HuH-7.5 (cell line): ENCODE measurements at places on chromosomes 12 and 14.

GRCh38 chr14:47252802-47253201 lies 422.6 kb downstream of the MDGA2 start:
- no peak for DNase-seq

- DNase-seq = no peak
Measured at GRCh38 chr12:116879509-116880212, 1.6 kb downstream of the HRK start.

DNA sequence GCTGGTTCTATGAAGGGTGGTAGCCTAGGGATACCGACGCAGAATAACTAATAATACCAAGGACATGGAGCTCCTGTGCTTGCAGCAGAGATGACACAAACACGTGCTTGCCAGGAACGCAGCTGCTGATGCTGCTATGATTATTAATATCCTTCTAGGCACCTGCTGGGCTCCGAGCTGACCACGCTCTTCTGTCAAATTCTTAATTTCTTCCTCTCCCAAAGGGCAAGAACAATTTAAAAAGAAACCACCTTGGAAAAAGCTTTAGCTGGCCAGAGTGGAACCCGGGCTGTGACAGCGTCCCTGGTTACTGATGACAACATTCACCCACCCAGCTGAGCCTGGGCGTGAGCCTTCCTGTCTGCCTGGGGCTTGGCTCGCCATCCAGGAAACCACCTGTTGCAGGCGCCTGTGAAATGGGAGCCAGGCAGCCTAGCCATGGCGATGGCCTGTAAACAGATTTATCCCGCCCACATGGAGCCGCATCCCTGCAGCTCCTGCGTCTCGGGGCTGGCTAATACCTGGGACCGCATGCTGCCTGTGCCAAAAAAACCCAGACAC lies 28.8 kb downstream of the CLMN start:
- no peak for DNase-seq

GRCh38 chr12:6552140-6552551 lies 3.7 kb downstream of the IFFO1 start:
- DNase-seq = no peak

DNA sequence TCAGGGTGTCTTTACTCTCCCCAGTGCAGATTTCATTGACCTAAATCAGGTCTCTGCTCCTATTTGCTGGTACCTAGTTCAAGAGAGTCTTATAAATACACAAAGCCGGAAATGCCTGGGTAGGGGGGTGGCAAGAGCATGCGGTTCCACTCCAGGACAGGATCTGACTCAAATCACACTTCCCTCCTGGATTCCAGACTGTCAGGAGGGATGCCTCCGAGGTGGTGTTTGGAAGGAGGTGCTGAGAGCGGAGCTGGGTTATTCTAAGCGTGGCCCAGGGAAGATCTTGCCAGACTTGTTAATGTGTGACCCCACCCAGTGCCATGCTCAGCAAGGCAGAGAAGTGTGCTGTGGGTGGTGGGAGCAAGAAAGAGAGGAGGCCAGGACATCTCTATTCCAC lies 49.8 kb downstream of the B4GALNT3 start:
- DNase-seq = no peak

DNA sequence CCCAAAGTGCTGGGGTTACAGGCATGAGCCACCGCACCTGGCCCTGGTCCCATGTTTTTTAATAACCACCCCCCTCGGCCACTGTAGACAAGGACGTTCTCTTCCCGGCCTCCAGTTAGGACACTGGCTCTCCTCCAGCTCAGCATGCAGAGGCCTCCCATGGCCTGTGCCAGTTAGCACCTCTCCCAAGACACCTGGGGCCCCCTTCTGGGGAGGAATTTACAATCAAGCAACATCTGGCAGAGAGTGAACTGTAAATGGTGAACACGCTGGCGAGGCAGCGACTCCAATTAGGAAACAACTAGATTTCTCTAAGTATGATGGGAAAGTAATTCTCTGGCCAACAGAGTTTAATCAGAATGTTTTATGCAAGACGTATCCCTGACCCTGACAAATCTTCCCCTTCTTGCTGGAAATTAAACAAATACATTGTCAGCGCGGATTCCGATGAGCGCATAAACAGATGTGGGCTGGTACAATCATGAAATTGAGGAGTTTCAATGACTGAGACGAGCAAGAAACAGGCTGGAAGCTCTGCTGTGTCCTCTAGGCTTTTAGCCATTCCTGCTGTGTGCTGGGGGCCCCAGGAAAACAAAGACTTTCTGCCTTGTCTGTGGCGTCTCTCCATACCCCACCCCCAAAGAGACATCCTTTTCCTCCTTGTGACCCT lies 61.7 kb upstream of the DLK1 start:
- no peak for DNase-seq

DNA sequence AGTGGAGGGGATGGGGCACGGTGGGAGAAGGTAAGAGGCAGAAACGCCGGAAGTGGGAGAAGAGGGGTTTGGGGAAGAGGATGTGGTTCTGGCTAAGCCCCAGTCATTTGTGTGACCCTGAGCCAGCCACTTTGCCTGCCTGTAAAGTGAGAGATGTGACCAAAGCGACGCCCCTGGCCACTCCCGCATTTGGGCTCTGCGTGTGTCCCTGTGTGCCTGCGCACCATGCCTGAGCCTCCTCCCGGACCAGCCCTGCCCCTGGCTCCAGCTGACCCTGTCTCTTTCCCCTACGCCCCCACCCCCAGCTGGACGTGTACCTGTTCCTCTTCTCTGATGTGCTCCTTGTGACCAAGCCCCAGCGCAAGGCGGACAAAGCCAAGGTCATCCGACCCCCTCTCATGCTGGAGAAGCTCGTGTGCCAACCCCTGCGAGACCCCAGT lies 8.0 kb downstream of the PLEKHG6 start:
- no peak for DNase-seq

GRCh38 chr12:115572440-115572839 lies 705.1 kb downstream of the MED13L start:
- DNase-seq = no peak

DNA sequence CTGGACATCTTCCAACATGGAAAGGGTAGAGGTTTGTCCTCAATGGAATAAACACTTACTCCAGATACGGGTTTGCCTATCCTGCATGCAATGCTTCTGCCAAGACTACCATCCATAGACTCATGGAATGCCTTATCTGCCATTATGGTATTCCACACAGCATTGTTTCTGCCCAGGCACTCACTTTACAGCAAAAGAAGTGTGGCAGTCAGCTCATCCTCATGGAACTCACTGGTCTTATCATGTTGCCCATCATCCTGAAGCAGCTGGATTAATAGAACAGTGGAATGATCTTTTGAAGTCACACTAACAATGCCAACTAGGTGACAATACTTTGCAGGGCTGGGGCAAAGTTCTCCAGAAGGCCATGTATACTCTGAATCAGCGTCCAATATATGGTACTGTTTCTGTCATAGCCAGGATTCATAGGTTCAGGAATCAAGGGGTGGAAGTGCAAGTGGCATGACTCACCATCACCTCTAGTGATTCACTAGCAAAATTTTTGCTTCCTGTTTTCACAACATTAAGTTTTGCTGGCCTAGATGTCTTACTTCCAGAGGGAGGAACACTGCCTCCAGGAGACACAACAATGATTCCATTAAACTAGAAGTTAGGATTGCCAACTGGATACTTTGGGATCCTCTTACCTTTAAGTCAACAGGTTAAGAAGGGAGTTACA lies 140.4 kb downstream of the SLC35F4 start:
- DNase-seq = no peak

GRCh38 chr12:94948232-94948810 lies 55.2 kb downstream of the NDUFA12 start:
- DNase-seq = no peak

- DNase-seq = no peak
Measured at GRCh38 chr12:38269897-38270296, 46.7 kb upstream of the ALG10B start.

DNA sequence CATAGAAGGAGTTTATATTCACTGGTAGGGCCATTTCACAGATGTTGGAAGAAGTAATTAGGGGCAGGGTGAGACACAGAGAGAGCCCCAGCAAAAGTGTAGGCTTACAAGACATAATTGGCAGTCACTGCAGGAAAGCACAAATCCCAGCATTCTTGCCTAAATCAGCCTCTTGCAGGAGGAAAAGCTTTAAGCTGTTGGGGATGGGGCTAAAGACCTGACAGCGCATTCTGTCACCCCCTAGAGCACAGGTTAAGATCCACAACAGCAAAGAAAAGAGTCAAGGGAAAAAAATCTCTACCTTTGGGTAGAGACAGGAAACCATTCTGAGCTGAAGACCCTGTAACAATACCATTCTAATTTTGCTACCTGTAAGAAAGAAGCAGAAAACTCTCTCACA lies 409.0 kb downstream of the DAD1 start:
- no peak for DNase-seq

GRCh38 chr14:55446833-55447232 lies 6.4 kb upstream of the TBPL2 start:
- DNase-seq = no peak

DNA sequence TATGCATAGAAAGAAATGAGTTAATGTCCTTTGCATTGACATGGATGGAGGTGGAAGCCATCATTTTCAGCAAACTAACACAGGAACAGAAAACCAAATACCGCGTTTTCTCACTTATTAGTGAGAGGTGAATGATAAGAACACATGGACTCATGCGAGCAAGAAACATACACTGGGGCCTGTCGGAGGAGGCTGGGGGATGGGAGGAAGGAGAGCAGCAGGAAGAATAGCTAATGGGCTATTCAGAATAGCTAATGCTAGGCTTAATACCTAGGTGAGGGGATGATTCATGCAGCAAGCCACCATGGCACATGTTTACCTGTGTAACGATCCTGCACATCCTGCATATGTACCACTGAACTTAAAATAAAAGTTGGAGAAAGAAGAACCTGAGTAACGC lies 29.1 kb upstream of the SYT1 start:
- DNase-seq = no peak

DNA sequence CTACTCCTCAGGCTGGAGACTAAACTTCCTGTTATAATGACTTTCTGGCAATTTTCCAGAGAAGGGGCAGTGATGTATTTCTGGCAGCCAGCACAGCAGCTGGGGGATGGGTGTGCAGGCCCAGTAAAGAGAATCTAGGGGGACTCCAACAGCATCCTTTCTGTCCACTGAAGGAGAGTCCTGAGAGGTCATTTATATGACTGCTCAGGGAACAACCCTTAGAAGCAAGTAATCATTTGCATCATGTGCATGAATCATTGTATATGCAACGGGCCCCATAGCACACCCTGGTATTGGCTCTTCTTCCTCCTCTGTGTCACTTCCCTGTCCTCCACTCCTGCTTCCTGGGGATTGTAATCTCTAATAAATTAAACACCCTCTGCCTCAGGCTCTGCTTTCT lies 493.8 kb downstream of the RPS29 start:
- no peak for DNase-seq

- no peak for DNase-seq
Measured at GRCh38 chr12:128671528-128672042, 152.2 kb downstream of the SLC15A4 start.

DNA sequence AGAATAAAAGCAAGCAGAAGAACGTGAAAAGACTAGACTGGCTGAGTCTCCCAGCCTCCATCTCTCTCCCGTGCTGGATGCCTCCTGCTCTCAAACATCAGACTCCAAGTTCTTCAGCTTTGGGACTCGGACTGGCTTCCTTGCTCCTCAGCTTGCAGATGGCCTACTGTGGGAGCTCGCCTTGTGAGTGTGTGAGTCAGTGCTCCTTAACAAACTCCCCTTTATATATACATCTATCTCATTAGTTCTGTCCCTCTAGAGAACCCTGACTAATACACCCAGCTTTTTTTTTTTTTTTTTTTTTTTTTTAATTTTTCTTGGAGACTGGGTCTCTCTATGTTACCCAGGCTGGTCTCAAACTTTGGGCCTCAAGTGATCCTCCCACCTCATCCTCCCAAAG lies 46.9 kb downstream of the ACTN1 start:
- DNase-seq = no peak

DNA sequence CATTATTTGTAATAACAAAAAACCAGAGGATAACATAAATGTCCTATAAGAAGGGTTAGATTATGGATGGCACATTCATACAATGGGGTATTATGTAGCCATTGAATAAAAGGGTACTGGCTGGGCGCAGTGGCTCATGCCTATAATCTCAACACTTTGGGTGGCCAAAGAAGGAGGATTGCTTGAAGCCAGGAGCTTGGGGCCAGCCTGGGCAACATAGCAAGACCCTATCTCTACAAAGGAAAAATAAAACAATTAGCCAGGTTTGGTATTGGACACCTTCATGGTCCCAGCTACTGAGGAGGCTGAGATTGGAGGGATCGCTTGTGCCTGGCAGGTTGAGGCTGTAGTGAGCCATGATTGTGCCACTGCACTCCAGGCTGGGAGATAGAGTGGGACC lies 14.8 kb downstream of the PTPN11 start:
- no peak for DNase-seq

GRCh38 chr12:103841690-103842584 lies 903 bp upstream of the NT5DC3 start:
- DNase-seq = peak; percentile 63

DNA sequence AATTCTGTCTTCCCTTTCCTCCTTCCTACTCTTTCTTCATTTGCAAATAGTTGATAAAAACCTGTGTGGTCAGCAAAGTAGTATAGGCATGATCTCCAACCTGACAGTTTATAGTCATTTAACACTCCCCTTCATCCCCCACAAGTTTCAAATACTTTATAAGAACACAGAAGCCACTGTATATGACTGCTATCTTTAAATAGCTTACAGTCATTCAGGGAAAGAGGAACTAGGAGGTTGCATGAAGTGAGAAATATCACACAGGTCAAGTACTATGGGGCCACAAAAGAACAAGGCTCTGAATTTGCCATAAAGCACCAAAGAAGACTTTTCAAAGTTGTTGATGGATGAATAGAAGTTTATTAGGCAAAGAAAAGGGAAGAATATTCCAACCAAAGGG lies 431.3 kb downstream of the NPAS3 start:
- DNase-seq = no peak

DNA sequence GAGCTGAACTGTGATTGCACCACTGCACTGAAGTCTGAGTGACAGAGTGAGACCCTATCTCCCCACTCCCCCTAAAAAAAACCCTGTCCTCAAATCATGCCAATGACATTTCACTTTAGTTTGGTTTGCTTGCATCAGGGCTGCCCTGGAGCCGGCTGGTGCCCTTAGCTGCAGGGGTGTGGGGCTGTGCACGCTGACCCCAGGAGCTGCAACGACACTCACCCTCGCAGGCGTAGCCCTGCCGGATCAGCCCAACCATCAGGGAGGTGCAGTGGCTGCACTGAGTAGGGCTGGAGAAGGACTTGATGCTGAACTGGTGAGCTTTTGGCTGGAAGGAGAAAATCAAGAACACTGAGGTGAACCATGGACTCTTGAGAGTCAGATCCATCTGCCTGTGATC lies 29.8 kb downstream of the AMN start:
- no peak for DNase-seq

- no peak for DNase-seq
Measured at GRCh38 chr14:30054201-30054600, 126.6 kb upstream of the PRKD1 start.

- no peak for DNase-seq
Measured at GRCh38 chr12:67474934-67475620, 173.5 kb upstream of the DYRK2 start.

- DNase-seq = no peak
Measured at GRCh38 chr14:38611928-38612327, 356.0 kb upstream of the CLEC14A start.
